Stimulated activated naive CD8-positive, alpha-beta T cell treated with anti-CD3 and anti-CD28 coated beads, Interleukin-15, Interleukin-2, amounts not matched to agents 100 U/mL and 50 U/mL, for 24 hours (primary cell): ENCODE measurements at places on chromosomes 6 and 20.

DNA sequence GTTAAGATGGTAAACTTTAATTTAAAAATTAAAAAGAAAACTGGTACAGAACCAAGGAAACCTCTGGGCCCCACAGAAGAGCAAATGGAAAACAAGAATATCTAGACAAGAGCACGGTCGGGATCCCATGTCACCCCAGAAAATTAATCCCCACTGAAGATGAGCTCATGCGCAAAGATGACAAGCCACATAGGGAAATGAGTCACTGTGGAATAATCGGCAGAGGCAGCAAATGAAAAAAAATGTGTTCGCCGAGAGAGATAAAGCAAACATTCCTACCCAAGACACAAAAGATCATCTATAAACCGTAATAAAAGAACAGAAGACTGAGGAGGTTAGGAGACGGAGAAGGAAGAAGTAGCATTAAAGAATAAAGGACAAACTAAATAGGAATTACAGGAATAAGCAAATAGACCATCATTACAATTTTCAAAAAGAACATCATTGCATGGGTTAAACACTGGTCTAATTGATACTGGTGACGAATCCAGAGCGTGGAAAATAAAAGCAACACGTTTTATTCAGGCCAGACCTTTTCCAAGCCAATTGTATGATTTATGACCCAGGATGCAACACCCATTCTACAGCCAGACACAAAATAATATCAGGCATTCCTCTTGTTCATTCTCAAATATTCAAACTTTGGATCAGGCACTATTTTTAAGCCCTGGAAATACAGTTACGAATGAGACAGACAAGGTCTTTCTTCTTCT is 138.0 kb upstream of the ARID1B start:
- no peak for DNase-seq

DNA sequence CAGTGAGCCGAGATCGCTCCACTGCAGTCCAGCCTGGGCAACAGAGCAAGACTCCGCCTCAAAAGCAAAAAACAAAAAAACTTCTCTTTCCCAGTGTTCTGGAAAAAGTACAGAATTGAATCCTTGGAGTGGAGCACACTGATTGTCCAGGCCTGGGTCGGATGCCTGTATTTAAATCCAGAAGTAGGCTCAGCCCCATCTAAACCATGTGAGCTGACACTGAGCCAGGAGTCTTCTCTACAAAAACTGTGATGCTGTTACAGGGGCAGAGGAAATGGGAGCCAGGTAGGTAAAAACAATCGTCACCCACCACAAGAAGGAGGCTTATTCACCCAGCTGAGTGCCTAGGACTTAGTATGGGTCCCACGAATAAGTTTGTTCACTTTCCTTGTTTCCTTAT is 43.0 kb upstream of the PTPN1 start:
- DNase-seq = no peak

- DNase-seq = no peak
Observed at GRCh38 chr20:42435230-42435629, 754.5 kb downstream of the PTPRT start.

- no peak for DNase-seq
Observed at GRCh38 chr6:64497634-64498033, 862.0 kb downstream of the PHF3 start.

GRCh38 chr6:40714576-40715564 is 127.7 kb upstream of the LRFN2 start:
- no peak for DNase-seq

GRCh38 chr6:63636518-63637021 is 968 bp downstream of the PHF3 start:
- DNase-seq = peak; percentile 72

DNA sequence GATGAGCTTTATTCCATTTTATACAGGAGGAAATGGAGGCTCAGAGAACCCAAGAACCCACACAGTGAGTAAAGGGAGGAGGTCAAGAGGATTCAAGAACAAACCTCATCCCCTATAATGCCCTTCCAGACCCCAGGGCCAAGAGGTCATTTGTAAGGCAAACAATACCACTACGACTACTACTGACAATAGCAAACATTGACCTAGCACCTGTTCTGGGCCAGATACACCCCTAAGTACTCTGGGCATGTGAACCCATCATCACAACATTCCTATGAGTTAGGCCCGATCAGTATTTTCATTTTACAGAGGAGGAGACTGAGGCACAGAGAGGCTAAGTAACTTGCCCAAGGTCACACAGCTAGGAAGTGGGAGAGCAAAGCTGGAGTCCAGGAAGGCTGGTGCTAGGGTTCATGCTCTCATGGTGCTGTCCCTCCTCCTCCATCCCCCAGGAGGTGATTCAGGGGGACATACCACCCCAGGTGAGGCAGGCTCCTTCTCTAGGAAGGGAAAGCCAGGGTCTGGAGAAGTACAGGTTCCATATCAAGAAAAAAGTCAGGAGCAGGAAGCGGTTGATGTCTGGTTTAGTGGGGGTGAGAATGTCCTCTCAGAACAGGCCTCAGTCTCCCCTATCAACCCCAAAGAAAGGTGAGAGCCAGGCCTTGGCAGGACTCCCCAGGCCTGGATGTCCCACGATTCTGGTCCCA is 13.7 kb downstream of the SLC13A3 start:
- DNase-seq = no peak

DNA sequence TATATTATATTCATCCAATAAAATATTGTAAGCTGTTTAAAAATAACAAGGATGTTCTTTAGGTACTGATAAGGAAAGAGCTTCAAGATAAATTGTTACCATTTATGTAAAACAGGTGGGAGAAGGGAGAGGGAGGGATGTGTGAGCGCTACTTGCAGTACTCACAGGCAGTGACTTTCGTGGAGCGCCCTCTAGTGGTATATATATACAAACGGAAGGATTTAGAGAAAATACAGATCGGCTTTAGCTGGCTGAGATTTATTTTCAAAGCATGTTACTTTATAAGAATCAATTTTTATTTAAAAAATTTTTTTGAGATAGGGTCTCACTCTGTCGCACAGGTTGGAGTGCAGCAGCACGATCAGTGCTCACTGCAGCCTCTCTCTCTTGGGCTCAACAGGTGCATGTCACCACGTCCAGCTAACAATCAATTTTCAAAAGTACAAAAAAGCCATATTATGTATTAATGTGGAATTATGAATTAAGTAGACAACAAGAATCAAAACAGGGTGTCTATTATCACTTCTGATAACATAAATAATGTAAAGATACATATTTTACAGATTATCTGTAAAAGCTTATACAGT is 3.3 kb upstream of the MOG start:
- DNase-seq = peak; percentile 37

GRCh38 chr6:149825292-149825691 is 38.9 kb downstream of the LRP11 start:
- no peak for DNase-seq

DNA sequence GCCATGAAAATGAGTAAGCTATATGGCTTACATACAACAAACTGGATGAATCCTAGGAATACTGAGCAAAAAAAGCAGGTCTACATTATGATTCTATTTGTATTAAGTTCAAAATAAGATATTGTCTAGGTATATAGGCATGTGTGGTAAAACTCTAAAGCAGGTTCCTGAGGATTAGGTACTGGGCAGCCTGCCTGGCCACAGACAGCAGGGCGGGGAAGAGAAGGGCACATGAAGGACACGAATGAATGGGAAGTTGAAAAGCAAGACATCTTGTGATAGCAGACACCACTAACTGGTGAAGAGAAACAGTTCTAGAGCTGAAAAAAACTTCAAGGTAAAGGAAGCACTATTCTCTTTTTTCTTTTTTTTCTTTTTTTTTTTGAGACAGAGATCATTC is 72.6 kb upstream of the SLC4A11 start:
- DNase-seq = no peak
